ENCODE measurements at places on chromosomes 3 and 15. TPM values are rescaled to one million over a fixed set of nuclear protein-coding genes. Genes with fewer than 3 reads are reported as not detected.

GRCh38 chr15:82970078-82970686 is 15.8 kb upstream of the RAMAC start:
- DNase-seq, result no peak

DNA sequence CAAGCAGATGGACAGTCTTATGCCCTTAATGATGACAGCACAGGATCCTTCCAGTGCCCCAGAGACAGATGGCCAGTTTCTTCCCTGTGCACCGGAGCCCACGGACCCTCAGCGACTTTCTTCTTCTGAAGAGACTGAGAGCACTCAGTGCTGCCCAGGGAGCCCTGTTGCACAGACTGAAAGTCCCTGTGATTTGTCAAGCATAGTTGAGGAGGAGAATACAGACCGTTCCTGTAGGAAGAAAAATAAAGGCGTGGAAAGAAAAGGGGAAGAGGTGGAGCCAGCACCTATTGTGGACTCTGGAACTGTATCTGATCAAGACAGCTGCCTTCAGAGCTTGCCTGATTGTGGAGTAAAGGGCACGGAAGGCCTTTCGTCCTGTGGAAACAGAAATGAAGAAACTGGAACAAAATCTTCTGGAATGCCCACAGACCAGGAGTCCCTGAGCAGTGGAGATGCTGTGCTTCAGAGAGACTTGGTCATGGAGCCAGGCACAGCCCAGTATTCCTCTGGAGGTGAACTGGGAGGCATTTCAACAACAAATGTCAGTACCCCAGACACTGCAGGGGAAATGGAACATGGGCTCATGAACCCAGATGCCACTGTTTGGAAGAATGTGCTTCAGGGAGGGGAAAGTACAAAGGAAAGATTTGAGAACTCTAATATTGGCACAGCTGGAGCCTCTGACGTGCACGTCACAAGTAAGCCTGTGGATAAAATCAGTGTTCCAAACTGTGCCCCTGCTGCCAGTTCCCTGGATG is 198.7 kb downstream of the AKAP13 start:
- peak; percentile 68 for DNase-seq

GRCh38 chr15:22786868-22787698 is 639 bp downstream of the NIPA1 start:
- DNase-seq, result peak; percentile 54

- DNase-seq, result no peak
Observed at GRCh38 chr3:414063-414462, 217.5 kb downstream of the CHL1 start.

DNA sequence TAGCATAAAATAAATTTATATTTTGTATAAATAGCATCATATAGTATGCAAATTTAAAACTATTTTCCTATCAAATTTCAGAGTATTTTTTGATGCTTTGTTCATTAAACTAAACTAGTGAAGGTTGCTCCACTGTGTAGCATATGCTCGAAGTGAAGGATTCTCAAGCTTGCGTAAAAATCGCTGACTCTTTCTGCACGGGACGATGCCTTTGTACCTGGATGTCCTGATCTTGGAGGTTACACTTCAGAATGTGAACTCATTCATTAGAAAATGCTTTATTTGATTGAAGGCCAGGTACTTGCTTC is 305.0 kb downstream of the WDR72 start:
- no peak for DNase-seq

DNA sequence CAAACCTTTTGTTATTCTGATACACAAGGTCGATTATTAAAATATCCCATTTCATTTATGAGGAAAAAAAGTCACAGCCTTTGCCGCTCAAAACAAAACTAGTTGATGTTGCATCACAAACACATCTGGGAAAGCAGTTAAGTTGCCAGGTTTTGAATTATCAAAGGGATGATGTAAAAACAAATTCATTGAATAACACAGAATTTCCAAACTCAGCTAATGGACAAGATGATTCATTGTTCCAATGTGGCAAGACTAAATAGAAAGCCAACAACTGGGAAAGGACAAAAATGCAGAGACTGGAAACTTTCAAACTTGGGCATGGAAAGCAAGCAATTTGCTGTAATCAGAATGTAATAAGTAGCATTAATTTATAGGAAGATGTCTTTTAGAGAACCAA is 610.0 kb upstream of the ZNF385D start:
- DNase-seq, result no peak

DNA sequence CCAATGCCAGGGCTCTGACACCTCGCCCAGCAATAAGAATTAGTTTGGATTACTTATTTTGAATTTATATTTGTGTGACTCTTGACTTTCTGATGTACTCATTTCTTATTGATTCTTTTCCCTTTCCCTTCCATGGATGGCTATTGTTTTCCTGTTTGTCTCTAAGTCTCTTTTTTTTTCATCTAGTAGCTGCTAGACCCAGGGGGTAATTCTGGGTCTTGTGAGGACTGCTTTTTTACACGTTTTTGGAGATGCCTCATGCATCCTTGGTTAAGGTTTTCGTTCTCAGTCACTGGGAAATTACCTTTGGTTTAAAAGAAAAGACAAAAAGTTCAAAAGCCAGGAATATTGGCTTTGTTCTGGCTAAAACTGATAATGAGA is 70.2 kb upstream of the STRIT1 start:
- DNase-seq, result no peak

DNA sequence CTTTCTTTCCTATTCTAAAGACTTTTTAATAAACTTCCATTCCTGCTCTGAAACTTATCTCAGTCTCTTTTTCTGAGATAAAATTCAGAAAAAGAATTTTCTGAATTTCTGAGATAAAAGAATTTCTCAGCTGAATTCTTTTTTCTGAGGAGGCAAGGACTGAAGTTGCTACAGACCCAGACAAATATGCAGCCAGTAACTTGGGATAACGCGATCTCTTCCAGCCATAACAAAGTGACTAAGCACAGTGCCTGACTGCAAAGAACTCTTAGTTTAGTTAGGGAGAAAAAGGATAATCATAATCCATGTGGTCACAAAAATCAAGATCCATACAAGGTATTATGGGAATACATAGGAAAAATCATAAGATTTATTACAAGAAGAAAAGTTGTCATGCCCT is 222.0 kb upstream of the GAP43 start:
- no peak for DNase-seq

- DNase-seq, result no peak
Observed at GRCh38 chr3:38552364-38552763, 56.2 kb downstream of the EXOG start.

- no peak for DNase-seq
Observed at GRCh38 chr3:70061096-70061495, 61.6 kb downstream of the SAMMSON start.

DNA sequence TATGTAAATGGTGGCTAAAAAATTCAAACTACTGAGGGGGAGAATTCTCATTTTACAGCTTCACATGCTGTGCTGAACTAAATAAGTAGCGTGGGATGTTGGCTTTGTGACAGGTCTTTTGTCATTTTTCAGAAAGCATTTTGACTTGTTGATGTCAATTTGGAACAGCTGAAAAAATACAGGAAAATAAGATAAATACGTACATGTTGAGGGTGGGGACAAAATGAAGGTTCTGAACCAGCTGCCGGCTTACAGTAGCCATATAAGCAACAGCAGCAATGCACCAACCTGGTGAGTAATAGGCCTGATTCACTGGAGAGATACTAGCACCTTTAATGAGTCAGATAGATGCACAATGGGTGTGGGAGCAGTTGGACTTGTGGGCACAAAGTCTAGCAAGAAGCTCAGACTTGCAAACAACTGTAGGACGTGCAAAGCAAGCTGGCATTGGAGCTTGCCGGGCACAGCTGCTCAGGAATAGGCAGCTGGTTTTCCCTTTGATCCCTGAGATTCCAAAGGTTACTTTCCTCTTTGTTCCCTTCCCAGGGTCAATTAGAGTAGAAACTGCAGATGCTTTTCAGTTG is 12.9 kb downstream of the B3GNT5 start:
- DNase-seq, result no peak

The PFN2 gene
- 7.5 TPM for total RNA-seq

The ILDR1 gene
- 0.15 TPM for total RNA-seq

The NPAP1 gene
- 0.05 TPM for total RNA-seq
